PC-3 (cell line): ENCODE measurements at places on chromosomes 7 and 10. TPM values are rescaled to one million over a fixed set of nuclear protein-coding genes. Genes with fewer than 3 reads are reported as not detected.
A peak's percentile ranks its signal among the peaks of the same experiment; 100 is the strongest.

Gene CALY
- total RNA-seq, result not detected in 2 replicates

Gene SUV39H2
- 6.4 and 6.9 TPM in 2 replicates for total RNA-seq

Gene GPR158
- not detected in 2 replicates for total RNA-seq

Gene NOM1
- total RNA-seq, result 17.7 and 28.5 TPM in 2 replicates

Gene CYP2C19
- total RNA-seq, result not detected in 2 replicates

Gene SEMA3D
- total RNA-seq, result 4.0 and 4.8 TPM in 2 replicates

Gene GFRA1
- total RNA-seq, result not detected in 2 replicates

DNA sequence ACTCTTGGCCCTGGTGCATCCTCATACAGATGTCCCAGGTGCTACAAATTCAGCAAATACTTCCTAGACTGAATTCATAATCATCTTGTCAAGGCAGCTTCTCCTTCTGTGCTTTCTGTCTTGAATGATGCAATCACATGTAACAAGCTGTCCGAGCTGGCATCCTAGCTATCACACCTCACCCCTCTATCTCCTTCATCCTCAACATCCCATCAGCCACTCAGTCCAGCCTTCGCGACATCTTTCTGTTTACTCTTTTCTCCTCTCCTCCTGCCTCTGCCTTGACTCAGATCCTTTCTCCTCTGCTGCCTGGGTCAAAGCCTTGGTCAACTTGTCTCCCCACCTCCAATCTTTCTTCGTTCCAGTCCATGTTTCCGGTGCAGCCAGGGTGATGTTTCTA is 240.4 kb upstream of the CELF2 start:
- H3K36me3 ChIP-seq, result no peaks in the 10 kb centered on the region
- H3K4me3 ChIP-seq, result no peak overlapping the region
- DNase-seq, result no peak

DNA sequence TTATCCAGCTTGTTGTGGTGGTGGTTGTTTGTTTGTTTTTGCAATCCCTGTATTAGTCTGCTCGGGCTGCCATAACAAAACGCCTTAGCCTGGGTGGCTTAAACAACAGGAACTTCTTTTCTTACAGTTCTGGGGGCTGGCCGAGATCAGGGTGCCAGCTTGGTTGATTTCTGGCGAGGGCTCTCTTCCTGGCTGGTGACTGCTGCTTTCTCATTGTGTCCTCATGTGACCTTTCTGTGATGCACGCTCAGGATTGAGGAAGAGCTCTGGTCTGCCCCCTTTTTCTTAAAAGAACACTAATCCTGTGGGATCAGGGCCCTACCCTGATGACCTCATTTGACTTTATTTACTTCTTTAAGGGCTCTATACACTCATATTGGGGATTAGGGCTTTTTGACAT is 107.1 kb upstream of the NRP1 start:
- H3K36me3 ChIP-seq, result no peaks in the 10 kb centered on the region
- H3K4me1 ChIP-seq, result no peaks in the 10 kb centered on the region
- no peak overlapping the region for H3K4me3 ChIP-seq
- H3K27me3 ChIP-seq, result no peaks in the 10 kb centered on the region
- DNase-seq, result peak; percentile 42

GRCh38 chr10:78905957-78906308 is 162.8 kb upstream of the ZMIZ1 start:
- H3K36me3 ChIP-seq, result no peaks in the 10 kb centered on the region
- no peak for DNase-seq
- H3K27ac ChIP-seq, result no peak overlapping the region
- H3K27me3 ChIP-seq, result no peaks in the 10 kb centered on the region

DNA sequence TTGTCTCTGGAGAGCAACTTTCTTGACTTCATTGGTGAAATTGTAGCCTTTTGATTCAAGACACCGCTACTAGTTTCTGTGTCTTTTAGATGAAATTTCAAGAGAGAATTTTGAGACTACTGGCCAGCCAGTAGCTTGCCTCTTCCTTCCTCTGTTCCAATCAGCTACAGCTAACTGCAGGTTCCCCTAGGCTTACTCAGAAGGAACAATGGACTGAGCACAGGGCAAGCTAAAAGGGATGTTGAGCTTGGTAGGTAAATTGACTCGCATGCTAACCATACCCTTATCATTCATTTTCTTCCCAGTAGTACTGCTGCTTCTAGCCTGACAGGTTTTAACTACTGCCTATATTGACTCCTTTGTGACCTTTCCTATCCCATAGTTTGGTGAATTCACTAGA is 81.1 kb downstream of the RUNDC3B start:
- no peaks in the 10 kb centered on the region for H3K27me3 ChIP-seq
- H3K4me1 ChIP-seq, result no peaks in the 10 kb centered on the region
- no peak overlapping the region for H3K27ac ChIP-seq
- no peak overlapping the region for H3K4me3 ChIP-seq
- no peaks in the 10 kb centered on the region for H3K36me3 ChIP-seq

- no peak overlapping the region for H3K4me3 ChIP-seq
- H3K27ac ChIP-seq, result no peak overlapping the region
- H3K36me3 ChIP-seq, result no peaks in the 10 kb centered on the region; the same call in 1 of the 2 replicates
- DNase-seq, result no peak
These were observed 124.4 kb downstream of the PIP4K2A start for GRCh38 chr10:22589851-22590514.

GRCh38 chr10:25633542-25633941 is 300.5 kb upstream of the MYO3A start:
- DNase-seq, result no peak
- H3K4me3 ChIP-seq, result no peak overlapping the region
- H3K27me3 ChIP-seq, result no peaks in the 10 kb centered on the region
- H3K27ac ChIP-seq, result no peak overlapping the region
- no peaks in the 10 kb centered on the region for H3K4me1 ChIP-seq

DNA sequence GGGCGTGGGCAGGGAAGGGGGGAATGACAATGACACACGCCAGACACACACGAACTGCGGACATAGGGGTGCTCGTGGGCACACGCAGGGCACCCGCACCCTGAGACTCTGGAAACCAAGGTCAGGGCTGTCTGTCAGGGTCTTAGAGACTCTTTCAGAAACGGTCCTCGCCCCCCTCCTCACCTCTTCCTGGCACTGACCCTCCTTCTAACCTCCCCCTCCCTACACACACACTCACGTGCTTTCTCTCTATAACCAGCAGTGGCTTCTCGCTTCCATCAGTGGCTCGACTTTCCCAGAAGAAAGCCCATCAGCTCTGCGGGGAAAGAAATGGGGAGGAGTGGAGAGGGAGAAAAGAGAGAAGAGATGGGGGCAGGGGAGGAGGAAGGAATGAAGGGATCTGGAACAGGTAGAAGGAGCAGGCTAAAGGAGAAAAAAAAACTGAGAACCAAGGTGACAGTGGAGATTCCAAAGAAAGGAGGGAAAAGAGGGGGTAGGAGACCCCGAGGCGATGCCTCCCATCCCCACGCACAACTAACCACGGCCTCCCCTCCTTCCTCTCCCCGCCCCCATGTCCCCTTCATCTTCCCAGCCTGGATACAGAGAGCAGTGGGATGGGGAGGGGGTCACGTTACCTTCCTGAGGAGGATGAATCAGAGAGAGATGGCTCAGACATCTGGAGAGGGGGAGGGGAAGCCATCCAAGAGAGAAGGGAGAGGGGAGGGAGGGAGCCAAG is 1.7 kb upstream of the VGF start:
- DNase-seq, result no peak
- H3K27me3 ChIP-seq, result peaks cover 50% of the 10 kb centered on the region
- peaks cover 44% of the 10 kb centered on the region for H3K4me1 ChIP-seq
- no peak overlapping the region for H3K4me3 ChIP-seq

GRCh38 chr7:42878303-42878702 is 33.6 kb downstream of the C7orf25 start:
- H3K4me1 ChIP-seq, result peaks cover 4% of the 10 kb centered on the region; the same call in 1 of the 2 replicates
- no peak overlapping the region for H3K4me3 ChIP-seq
- H3K27ac ChIP-seq, result no peak overlapping the region
- no peaks in the 10 kb centered on the region for H3K36me3 ChIP-seq
- no peak for DNase-seq

DNA sequence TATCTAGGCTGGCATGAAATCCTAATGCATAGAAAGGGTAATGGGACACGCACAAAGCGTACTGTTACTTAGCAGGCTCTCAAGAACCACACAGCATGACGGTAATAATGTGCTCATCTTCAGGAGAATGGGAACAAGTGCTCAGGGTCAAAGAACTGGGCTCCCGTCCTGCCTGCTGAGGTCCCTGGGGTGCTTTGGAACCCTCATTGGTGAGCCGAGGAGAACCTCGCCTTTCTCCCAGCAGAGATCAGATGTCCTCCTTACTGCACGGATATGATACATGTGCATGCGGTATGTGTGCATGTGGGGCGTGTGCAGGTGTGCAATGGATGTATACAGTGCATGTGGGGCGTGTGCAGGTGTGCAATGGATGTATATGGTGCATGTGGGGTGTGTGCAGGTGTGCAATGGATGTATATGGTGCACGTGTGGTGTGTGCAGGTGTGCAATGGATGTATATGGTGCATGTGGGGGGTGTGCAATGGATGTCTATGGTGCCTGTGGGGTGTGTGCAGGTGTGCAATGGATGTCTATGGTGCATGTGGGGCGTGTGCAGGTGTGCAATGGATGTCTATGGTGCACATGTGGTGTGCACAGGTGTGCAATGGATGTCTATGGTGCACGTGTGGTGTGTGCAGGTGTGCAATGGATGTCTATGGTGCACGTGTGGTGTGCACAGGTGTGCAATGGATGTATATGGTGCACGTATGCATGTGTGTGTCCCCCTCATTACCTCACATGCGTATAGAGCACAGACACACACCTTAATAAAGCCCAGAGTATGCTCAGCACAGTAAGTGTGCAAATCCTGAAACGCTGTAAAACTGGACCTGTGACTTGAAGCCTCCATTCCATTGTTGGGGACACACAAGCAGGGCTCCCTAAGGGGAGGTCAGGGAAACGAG is 336.3 kb downstream of the PTPRN2 start:
- H3K27me3 ChIP-seq, result peaks cover 13% of the 10 kb centered on the region
- no peaks in the 10 kb centered on the region for H3K36me3 ChIP-seq
- H3K4me3 ChIP-seq, result no peak overlapping the region
- no peak overlapping the region for H3K27ac ChIP-seq
- no peaks in the 10 kb centered on the region for H3K4me1 ChIP-seq
- DNase-seq, result no peak

DNA sequence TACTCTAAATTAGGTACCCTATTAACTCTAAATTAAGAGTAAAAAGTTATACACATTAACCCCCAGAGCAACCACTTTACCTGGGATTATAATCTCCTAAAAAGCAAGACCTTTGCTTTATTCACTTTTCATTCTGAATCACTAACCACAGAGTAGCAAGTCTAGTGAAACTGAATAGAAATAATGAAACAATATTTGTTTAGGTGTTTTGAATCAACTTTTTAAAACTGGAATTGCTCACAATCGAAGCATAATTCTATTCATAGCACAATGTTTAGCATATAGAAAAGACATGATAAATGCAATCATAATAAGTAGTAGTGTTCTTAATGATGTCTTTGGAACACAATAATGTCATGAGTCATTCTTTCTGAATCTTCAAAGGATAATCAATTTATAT is 37.0 kb upstream of the CASD1 start:
- no peak overlapping the region for H3K4me3 ChIP-seq
- no peaks in the 10 kb centered on the region for H3K27me3 ChIP-seq
- H3K27ac ChIP-seq, result no peak overlapping the region
- H3K36me3 ChIP-seq, result no peaks in the 10 kb centered on the region; the same call in 1 of the 2 replicates
- no peak for DNase-seq

- no peaks in the 10 kb centered on the region for H3K36me3 ChIP-seq
- peak; percentile 39 for DNase-seq
- H3K27ac ChIP-seq, result no peak overlapping the region
- no peaks in the 10 kb centered on the region for H3K27me3 ChIP-seq
These were observed 262.2 kb downstream of the WDR11 start for GRCh38 chr10:121113385-121113696.

DNA sequence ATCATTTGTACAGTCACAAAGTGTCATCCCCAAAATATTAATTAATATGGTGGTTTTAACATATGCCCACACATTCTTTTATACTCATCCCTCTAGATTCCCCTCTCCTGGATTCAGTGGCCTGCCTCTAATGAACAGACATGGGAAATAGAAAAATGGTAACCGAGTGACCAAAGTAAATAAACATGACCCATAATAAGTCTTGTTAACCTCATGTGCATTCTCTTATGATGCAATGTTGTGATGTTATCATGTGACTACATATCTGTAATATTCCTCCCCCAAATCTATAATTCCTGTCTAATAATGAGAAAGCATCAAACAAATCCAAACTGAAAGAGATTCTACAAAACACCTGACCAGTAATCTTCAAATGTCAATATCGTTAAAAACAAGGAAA is 164.5 kb upstream of the PRSS1 start:
- H3K27ac ChIP-seq, result no peak overlapping the region
- H3K36me3 ChIP-seq, result no peaks in the 10 kb centered on the region
- no peak for DNase-seq
- no peaks in the 10 kb centered on the region for H3K27me3 ChIP-seq

GRCh38 chr7:68507668-68508067 is 1090.6 kb upstream of the AUTS2 start:
- H3K27ac ChIP-seq, result no peak overlapping the region
- H3K4me3 ChIP-seq, result no peak overlapping the region
- H3K4me1 ChIP-seq, result no peaks in the 10 kb centered on the region
- DNase-seq, result no peak
- H3K27me3 ChIP-seq, result no peaks in the 10 kb centered on the region

- H3K27ac ChIP-seq, result no peak overlapping the region
- peaks cover 27% of the 10 kb centered on the region for H3K4me1 ChIP-seq
- H3K36me3 ChIP-seq, result no peaks in the 10 kb centered on the region
- H3K4me3 ChIP-seq, result no peak overlapping the region
- H3K27me3 ChIP-seq, result no peaks in the 10 kb centered on the region
These were observed 61.2 kb downstream of the PPP1R3C start for GRCh38 chr10:91571671-91572070.

GRCh38 chr7:157503229-157503628 is 166.4 kb downstream of the DNAJB6 start:
- H3K27ac ChIP-seq, result no peak overlapping the region
- DNase-seq, result no peak
- no peak overlapping the region for H3K4me3 ChIP-seq
- H3K36me3 ChIP-seq, result no peaks in the 10 kb centered on the region
- H3K4me1 ChIP-seq, result no peaks in the 10 kb centered on the region

DNA sequence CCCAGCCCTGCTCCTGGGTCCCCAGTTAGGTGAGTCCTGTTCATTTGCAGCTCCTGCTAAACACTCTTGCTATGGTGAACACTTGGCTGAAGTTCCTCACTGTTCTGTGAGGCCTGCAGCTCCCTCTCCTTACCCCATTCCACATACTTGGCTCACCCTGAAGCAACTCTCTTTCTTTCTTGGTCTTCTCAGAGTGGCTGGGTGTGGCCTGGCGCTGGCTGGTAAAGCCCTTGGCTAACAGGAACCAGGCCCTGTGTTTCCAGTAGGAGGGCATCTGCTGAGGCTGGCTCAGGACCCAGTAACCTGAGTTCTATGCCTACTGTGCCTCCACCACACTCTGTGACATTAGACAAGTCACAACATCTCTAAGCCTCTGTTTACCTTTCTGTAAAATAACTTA is 53.1 kb upstream of the COL13A1 start:
- no peak for DNase-seq
- H3K36me3 ChIP-seq, result no peaks in the 10 kb centered on the region
- H3K27me3 ChIP-seq, result peaks cover 28% of the 10 kb centered on the region
- H3K4me1 ChIP-seq, result peaks cover 11% of the 10 kb centered on the region
- H3K27ac ChIP-seq, result no peak overlapping the region
